ENCODE measurements at places on chromosomes 7 and 10.

DNA sequence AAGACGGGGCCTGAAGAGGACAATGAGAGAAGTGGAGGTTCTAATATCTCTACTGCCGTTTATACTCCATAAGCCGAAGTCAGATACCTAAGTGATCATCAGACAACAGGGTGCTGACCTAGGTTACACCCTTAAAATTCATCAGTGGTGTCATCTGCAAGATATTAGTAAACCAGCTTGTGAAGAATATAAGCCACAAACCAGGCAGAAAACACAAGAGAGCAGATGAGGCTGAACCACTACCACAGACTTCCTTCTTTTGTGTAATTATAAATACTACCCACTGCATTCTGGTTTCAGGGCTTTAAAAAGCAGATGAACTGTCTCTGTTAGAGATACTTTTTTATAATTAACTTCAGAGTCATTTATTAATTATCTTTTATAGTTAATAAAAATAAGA is 69.0 kb upstream of the LRRC17 start:
- no peak for DNase-seq

DNA sequence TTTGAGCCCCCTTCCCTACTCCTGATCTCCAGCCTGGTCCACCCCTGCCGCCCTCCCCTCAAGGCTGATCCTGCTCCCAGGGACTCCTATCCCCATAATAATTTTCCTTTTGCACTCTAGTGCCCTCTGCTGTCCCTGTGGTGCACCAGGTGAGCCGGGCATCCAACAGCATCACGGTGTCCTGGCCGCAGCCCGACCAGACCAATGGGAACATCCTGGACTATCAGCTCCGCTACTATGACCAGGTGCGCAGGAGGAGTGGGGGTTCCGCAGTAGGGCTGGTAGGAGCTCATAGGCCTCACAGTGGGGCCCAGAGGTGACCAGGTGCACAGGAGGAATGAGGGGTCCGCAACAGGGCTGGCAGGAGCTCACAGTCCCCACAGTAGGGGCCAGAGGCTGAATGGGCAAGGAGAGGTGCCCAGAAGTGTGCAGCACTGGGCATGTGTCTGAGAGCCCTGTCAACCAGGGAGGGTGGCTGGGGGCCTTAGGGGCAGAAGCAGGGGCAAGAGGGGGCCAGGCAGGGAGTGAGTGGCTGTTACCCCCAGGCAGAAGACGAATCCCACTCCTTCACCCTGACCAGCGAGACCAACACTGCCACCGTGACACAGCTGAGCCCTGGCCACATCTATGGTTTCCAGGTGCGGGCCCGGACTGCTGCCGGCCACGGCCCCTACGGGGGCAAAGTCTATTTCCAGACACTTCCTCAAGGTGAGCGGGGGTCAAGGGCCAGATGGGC is 11.7 kb downstream of the EPHB6 start:
- no peak for DNase-seq

- DNase-seq, result no peak
Observed at GRCh38 chr10:5587151-5588079, 62.7 kb downstream of the CALML3 start.

- no peak for DNase-seq
Observed at GRCh38 chr10:122045212-122045611, 56.2 kb downstream of the TACC2 start.

- no peak for DNase-seq
Observed at GRCh38 chr10:123451618-123452245, 214.4 kb upstream of the GPR26 start.

DNA sequence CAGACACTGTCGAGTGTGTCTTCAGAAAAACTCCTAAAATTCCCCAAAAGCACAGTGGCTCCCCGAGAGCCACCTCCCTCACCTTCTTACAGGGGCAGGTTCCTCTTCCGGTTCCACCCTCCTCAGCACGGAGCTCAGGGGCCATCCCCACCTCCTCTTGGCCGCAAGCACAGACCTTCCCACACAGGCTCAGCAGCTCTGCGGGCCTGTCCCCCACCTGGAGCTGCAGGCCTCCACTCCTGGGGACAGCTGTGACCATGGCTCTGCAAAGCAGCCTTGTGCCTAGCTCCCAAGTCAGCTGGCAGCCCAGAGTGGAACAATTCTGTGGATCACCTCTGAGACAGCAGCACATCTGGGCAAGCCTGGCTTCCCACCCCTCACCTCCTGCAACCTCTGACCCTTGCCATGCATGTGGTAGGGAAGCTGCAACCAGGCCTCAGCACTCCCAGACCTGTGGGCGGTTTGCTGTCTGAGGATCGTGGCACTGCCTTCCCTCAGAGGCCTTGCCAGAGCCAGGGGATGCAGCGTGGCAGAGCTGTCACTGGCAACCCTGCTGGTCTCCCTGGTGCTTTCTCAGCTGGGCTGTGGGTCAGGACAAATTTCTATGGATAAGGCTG is 79.7 kb downstream of the ALOX5 start:
- DNase-seq, result no peak
